ENCODE measurements at places on chromosomes 3 and 15.

GRCh38 chr3:102165367-102165766 is 269.4 kb upstream of the ZPLD1 start:
- no peak for DNase-seq

- DNase-seq, result no peak
These were observed 196.2 kb downstream of the TUSC7 start for GRCh38 chr3:116905794-116906193.

DNA sequence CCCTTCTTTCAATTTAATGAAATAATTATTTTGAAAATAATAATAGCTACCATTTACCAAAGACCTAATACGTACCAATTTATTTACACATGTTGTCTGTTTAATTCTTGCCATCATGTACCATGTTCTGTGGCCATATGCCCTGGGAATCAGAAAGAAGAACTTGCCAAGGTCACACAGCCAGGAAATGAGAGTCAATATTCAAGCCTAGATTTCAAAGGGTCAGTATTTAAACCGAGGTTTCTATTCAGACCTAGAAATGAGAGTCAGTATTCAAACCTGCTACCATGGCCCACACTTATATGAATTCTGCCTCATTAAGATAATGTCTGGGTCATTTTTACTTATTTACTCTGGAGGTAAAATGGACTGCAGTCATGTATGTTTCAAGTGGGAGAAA is 103.6 kb upstream of the TBL1XR1 start:
- no peak for DNase-seq

DNA sequence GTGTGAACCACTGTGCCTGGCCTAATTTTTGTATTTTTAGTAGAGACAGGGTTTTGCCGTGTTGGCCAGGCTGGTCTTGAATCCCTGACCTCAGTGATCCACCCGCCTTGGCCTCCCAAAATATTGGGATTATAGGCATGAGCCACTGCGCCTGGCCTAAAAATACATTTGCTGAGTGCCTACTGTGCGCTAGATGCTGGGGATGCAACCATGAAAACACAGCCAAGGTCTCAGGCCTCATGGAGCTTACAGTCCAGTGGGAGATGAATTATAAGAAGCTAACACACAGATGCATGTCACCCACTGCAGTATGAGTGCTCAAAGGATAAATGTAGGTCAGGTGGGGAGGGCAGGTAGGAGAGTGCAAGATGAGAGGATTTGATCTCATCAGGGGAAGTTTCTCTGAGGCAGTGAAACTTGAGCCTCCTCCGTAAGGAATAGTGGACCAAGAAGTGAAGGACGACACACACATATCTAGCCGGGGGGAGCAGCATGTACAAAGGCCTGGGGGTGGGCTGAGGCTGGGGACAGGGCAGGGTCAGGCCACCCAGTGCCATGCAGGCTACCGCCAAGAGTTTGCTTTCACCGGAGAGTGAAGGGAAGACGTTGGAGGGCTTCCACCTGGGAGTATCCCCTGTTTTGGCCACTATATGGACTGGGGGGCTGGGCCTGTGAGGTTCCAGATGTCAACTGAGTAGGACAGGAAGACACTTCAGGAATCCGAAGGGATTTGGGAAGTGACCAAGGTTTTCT is 24.3 kb downstream of the IRAK2 start:
- DNase-seq, result no peak

- DNase-seq, result no peak
These were observed 47.4 kb downstream of the NTRK3 start for GRCh38 chr15:88209111-88209510.

- no peak for DNase-seq
These were observed 52.7 kb downstream of the RAD54L2 start for GRCh38 chr3:51591231-51591630.

DNA sequence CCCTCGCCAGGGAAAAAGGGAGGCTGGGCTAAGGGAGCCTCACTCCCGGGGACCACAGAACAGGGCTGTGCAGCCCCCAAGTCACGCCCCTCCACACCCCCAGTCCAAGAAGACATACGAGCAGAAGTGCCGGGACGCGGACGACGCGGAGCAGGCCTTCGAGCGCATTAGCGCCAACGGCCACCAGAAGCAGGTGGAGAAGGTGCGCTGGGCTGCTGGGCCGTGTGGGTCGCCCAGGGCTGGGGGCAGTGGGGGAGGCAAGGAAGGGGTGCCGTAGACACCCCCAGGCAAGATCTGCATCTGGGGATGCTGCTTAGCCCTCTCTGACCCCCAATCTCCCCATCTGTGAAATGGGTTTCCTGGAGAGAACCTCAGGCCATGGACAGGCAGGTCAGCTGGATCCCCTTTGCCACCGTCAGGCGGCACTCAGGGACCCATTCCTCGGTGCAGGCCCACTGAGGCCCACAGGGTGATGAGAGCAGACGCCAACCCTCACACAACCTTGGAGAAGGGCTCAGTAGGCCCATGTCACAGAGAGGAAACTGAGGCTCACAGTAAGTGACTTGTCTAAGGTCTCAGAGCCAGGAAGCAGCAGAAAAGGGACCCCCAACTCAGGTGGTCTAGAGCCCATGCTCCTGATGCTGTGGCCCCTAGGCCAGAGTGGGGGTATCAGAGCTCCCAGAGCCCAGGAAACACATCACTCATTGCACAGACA is 33.7 kb downstream of the PSTPIP1 start:
- no peak for DNase-seq

DNA sequence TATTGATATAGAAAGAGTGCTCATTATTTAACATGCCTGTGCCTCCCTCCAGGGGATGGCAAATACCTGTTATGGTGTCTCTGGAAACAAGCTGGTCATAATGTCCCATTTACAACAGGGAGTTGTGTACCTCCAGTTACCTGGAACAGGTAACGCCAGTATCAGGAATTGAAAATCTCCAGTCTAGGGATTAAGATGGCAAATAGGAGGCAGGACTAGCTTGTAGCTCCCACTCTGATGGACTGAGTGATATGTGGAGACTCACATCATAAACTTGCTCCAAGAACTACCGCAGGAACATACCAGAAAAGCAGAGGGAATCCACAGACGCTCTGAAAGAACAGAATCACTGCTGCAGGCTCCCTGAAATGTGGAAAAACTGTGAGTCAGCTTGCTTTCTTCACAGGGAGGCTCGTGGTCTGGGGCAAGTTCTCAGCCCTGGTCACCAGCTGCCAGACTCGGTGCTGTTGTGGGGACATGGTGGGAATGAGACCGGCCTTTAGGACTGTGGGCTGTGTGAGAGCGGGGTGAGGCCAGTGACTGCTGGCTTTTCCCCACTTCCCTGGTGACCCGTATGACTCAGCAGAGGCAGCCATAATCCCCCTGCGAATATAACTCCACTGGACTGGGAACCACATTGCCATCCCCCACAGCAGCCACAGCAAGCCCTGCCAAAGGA is 97.4 kb downstream of the KCNAB1 start:
- no peak for DNase-seq

Measured in GM12864 (cell line).